Esophagus muscularis mucosa (tissue), 4 donors: ENCODE measurements at places on chromosomes 5 and 9.

DNA sequence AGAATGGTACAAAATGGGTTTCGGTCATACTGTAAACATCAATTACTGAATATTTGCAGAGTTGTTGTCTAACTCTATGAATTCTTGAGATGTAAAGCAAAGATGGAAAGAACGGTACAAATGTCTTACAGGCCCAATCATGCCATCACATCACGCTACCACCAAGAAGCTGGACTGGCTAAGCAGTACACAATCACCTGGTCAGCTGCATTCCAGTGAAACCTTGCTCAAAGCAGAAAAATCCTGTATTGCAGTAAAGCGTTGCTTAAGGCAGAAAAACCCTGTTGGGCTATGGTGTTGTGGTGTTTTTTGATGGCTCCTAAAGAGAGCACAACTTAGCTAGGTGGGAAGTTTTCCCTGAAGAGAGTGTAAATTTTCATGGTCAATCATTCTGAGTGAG is 112.6 kb upstream of the RASA1 start:
- no peak for DNase-seq

- DNase-seq = no peak
Measured at GRCh38 chr9:109122726-109123621, 3.2 kb upstream of the TMEM245 start.

- no peak for DNase-seq
Measured at GRCh38 chr5:171926311-171926710, 80.1 kb downstream of the FBXW11 start.

DNA sequence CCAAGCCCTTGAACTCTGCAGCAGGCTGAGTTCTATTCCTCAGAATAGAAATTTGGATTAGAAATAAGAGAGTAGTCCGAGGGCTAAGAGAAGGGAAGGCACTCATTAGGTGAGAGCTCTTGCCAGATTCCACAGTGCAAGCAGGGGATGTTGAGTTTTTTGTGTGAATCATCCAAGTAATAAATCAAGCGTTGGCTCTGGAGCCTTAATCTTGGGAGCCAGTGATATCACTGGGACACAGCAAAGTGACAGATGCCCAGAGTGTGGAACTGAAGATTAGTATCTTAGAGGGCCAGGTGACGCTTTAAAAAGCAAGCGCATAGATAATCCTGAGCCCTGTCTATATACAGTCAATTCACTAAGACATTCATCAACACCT is 60.3 kb downstream of the FOXD1 start:
- DNase-seq = no peak

DNA sequence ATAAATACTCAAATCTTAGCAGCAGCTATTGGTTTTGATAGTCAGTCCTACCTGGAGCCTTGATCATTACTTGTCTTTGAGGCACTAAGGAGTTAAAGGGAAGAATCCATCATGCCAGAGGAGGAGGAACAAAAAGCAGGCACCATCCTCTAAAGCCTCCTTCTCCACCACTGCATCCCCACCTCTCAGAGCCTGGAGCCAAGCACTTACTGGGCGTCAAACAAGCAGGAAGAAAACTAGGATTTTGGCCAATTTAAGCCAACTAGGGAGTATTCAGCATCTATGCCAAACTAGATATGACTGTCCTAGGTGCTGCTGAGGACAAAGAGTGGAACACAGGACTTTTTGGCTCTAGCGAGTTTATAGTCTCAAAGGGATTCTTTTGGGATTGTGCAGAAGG is 152.5 kb downstream of the PPP2R2B start:
- no peak for DNase-seq

DNA sequence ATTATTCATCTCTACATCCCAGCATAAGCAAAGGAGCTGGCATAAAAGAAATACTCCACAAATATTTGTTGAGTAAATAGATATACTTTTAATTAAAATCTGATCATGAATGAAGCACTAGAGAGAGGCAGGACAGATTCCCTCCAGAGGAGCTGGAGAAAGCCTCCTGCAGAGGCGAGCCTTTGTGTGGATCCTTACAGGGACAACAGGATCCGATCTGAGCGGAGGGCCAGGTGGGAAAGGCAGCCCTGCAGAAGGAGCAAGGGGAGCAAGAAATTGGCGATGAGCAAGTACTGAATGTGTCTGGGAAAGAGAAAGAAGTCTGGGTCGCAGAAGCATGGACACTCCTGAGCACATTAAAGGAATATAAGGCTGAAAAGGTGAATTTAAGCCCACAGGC is 69.4 kb downstream of the EBF1 start:
- DNase-seq = no peak

GRCh38 chr9:115202960-115203751 is 85.2 kb upstream of the TNC start:
- DNase-seq = no peak

DNA sequence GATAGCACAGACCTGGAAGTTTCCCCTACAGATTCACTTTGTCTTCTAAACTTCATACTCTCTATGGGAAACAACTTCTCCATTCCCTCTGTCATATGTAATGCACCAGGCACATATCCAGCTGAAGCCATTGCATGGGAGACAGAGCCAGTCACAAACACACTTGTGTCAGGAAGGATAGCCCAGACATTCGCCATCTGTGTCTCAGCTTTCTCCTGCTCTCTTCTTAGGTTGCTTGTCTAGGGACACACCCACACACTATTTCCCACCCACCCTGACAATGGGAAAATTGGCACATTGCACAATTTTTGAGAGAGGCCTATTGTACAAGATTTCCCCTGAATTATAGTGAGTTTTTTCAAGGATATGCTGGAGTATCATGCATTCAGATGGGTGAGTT is 158.4 kb upstream of the MPDZ start:
- DNase-seq = no peak

DNA sequence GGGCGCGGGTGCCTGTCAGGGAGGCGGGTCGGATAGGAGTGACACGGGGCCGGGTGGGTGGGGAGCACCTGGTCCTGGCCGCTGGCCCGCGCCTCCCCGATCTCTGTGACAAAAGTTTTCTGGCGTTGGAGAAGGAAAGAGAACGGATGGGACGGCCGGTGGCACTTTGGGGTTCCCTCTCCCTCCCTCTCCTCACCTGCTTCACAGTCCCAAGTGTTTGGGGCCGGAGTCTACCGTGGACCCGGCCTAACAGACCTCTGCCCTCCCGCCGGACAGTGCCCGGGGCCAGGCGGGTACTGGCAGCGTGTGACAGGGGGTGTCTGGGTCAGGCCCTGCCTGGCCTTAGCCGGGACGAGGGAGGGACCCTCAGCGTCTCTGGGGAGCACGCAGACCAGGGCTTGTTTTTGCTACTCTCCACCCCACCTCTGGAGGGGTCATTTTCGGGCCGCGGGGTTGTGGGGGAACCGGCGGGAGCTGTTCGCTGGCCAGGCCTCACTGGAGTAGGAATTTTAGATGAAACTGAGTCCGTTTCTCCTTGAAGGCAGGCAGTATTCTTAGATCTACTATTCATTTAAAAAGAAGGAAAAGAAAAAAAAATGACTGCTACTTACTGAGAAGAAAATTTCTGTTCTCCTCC is 1.7 kb downstream of the PRDM6 start:
- no peak for DNase-seq

DNA sequence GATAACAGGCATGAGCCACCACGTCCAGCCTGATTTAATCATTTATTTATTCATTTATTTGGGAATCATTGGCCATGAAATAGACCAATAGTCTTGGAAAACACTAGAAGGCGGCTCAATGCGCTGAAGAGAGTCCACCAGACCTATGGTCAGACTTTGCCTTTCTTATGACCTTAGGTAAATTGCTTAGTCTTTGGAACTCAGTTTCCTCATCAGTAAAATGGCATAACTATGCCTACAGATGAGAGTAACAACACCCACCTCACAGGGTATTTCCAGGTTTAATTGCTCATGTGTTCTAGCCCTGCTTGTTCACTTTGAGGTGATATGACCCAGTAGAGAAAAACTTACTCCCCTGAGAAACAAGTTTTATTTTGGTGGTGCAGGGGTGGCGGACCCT is 38.2 kb upstream of the CPEB4 start:
- DNase-seq = no peak

- DNase-seq = no peak
Measured at GRCh38 chr9:38370176-38370575, 22.3 kb upstream of the ALDH1B1 start.

- DNase-seq = no peak
Measured at GRCh38 chr5:82924226-82925060, 152.8 kb downstream of the TMEM167A start.

DNA sequence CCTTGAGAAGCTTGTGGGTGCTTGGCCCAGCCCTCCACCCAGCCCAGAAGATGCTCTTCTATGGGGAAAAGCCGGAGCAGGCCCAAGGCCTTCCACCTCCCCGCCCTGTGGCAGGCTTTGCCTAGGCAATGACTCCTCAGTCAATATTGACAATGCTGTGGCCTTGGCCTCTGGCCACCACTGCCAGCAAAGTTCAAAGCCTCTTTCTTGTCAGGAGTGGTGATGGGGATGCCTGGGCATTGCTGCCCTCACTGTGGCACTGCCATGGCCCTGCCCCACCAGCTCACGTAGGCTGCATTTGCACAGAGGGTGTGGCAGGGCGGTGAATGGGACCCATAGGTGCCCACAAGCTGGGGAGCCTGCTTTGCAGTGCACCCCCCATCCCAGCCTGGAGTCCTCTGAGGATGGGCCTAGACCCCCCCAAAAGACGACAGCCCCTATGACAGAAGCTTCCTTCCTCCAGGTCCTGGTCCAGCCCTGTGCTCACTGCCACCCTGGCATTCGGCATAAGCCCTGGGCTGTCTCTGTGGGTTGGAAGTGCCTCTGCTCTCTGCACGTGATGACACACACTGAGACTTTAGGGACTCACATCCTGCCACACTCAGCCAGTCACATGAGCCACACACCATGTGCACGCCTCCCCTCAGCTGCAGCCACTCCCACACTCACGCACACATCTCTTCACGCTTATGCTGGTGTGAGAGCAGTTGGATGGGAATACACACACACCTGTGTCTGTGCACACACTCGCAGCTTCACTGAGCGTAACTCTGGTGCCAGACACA is 31.1 kb downstream of the MORN5 start:
- DNase-seq = no peak

- no peak for DNase-seq
Measured at GRCh38 chr5:131488463-131488862, 146.6 kb downstream of the RAPGEF6 start.

DNA sequence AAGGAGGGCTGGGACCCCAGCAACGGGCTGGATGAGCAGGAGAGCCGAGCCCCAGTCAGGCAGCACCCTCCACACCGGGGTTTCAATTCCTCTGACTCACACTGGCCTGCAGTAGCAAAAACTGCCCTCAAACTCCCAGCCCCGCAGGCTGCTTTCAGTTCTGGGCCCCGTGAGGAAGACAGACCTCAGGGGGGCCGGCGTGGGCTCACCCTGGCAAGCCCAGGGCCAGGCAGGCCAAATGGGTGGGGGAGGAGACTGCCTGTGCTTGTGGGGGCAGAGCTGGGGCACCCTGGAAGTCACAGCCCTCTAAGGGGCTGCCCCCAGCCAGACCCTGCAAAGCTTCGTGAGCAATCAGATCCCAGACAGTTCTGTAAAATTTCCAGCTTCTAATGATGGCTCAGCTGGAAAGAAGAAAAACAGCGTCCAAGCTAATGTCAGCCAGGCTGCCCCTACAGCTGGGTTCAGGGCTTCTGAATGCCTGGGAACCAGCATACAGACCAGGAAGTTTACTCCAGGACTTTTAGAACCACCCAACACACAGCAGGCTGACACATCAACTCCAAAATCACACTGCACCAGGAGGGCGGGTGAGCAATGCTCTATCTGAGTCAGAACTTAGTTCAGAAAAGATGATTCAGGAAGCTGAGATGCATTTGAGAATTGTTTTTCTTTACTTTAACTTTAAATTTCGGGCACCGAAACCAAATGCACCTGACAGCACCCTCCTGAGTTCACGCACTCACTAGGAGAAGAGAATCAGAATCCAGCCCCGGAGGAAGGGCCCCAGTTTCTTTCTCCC is 34.7 kb downstream of the LPCAT1 start:
- no peak for DNase-seq

DNA sequence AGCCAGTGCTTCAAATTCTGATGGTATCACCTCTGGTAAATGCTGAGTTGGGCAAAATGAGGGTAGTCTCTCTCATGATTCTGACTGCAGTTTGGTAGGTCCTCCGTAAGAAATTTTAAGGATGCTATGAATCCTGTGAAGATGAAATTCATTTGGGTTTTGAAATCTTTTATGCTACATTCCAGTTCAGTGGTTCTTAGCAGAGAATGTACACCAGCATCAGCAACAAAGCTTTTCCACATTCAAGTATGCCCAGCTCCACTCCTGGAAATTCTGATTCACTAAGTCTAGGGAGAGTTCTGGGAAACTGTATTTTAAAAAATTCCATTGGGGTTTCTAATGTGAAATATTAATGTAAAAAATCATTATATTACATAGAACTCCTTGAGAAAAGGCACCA is 33.6 kb upstream of the ACOT12 start:
- DNase-seq = no peak

- DNase-seq = no peak
Measured at GRCh38 chr5:154653764-154654485, 101.3 kb upstream of the LARP1 start.

GRCh38 chr9:117074784-117075520 is 339.9 kb downstream of the ASTN2 start:
- no peak for DNase-seq

DNA sequence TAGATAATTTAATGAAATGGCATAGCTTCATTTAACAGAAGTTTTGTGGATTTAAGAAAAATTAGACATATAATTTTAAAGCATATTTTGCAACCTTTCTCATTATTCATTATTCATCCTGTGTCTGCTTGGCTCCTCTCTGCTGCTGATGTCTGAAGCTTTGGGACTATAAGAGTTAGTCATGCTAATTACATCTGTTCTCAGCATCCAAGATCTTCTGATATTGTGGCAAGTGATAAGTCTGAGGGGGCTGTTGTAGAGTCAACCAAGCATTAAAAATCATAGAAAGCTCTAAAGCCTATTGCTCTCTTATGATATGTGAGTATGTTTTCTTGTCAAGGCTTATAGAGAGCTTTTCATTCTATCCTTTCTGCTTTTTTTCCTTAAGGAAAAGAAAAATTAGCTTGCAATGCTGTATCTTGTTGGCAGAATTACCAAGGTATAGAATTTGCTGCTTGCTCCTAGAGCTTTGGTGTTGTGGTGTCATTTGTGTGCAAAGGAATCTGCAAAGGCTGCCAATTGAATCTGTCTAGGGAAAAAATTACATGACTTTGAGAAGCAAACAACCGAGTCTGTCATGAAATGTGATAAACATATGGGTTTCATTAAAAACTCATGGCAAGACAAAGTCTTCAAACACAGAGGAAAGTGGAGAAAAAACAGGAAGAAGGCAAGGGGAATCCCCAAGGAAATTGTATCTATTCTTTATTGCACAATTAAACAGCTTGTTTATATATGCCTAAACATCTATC is 156.1 kb upstream of the DAB2 start:
- no peak for DNase-seq
